Left hindlimb (tissue), 1 donor: ENCODE measurements at places on chromosomes 5 and 9.

GRCh38 chr5:38453506-38453905, 102.9 kb downstream of the LIFR start:
- DNase-seq = no peak

DNA sequence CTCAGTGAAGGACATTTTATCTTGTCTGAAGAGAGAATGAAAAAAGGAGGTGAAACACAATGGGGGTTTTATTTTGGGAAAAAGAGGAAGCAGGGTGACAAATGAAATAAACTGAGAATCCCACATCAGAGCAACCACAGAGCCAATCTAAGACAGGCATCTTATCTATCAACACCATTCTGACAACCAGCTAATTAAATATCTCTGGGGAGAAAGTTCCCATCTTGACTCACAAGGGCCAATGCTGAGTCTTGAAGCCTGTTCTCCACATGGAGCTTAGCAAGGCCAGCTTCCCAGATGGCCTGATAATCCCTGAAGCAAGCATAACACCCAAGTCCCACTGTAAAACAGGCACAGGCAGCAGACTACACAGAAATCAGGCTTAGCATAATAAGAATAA, 30.4 kb downstream of the DPYSL3 start:
- no peak for DNase-seq

- DNase-seq = no peak
These were observed 214.8 kb downstream of the MPDZ start for GRCh38 chr9:13064676-13065075.

DNA sequence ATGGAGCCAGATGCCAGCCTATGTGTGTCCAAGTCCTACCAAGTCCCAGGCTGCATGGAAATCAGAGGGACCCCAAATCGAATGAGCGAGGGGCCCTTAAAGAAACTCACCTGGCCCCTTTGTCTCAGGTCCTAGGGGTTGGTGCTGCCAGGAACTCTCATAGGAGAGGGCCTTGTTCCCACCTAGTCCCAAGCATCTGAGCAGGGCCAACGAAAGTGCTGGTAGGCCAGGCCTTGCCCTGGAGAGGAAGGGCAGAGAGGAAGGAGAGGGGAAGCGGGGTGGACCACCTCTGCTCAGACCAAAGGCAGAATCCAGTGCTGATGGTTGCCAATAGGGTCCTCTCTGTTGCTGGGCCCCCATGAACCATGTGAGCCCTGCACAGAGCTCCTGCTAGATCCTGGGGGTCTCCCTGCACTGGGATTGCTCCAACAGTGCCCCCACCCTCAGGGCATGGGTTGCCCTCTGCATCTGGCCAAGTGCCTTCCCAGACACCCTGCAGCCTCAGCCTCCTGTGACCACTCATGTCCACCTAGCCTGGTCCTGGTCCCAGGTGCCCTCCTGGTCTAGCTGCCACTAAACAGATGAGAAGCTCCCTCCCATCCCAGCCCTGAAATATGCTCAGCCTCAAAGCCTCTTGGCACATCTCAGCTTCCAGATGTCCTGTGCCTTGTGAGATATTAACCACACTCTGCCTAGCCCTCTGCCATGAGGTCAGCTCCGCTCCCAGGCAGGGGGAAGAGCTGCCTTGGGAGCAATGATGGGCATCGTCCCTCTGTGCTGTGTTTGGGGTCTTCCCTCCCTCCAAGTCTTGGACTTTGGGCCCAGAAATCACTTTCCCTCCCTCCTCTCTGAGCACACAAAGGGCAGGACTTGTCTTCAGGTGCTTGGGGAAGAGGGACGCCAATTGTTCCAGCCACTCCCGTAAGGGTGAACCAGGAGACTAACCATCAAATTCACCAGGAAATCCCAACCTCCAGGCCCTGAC, 109.6 kb downstream of the ADAMTS2 start:
- peak; percentile 10 for DNase-seq

- peak; percentile 76 for DNase-seq
These were observed 70.9 kb downstream of the SPRY4 start for GRCh38 chr5:142253938-142254337.
